ENCODE measurements at places on chromosomes 6 and 20.

- no peak for DNase-seq
Observed at GRCh38 chr6:84103029-84103428, 69.5 kb downstream of the MRAP2 start.

DNA sequence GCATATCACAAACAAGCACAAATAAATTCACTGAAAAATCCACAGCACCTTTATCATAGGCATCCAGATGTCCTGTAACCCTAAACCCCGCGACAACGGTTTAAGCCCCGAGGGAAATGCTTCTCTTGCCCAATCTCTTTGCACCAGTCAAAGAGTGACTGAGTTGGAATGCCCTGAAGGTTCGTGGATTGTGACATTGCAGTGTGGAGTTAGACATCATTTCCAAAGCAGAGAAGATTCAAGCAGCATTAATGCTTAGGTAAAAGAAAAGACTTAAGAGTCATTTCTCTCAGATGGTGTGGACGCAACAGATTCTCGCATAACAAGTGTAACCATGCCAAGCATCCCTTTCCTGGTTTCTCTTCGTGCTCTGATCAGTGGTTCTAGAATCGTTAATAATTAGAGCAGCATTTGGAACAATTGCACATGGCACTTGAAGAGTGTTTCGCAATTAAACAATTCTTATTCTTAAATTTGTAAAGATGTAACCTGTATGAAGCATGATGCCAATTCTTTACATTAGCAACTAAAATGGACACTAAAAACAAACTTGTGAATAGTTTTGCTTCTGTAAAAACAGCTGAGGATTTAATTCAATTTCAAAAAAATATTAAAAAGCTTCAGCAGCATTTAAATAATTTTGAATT is 121.6 kb downstream of the HIVEP2 start:
- no peak for DNase-seq

GRCh38 chr6:38588631-38589366 is 50.9 kb downstream of the BTBD9 start:
- DNase-seq = no peak

DNA sequence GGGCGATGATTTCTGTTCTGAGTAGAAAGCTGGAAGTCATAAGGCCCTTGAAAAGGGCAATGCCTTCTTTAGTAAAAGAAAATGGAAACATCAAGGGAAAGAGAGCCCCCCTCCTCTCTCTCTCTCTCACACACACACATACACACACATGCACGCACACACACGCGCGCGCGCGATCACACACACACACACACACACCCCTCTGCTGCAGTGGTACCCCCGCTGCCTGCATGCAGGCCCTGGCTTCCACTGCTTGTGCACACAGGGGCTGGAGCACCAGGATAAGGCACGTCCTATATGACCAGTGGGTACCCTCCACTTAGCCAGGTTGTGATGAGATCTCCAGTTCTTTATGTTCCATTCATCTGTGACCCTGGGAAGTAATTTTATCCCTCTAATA is 300.9 kb downstream of the SLC35F1 start:
- no peak for DNase-seq

DNA sequence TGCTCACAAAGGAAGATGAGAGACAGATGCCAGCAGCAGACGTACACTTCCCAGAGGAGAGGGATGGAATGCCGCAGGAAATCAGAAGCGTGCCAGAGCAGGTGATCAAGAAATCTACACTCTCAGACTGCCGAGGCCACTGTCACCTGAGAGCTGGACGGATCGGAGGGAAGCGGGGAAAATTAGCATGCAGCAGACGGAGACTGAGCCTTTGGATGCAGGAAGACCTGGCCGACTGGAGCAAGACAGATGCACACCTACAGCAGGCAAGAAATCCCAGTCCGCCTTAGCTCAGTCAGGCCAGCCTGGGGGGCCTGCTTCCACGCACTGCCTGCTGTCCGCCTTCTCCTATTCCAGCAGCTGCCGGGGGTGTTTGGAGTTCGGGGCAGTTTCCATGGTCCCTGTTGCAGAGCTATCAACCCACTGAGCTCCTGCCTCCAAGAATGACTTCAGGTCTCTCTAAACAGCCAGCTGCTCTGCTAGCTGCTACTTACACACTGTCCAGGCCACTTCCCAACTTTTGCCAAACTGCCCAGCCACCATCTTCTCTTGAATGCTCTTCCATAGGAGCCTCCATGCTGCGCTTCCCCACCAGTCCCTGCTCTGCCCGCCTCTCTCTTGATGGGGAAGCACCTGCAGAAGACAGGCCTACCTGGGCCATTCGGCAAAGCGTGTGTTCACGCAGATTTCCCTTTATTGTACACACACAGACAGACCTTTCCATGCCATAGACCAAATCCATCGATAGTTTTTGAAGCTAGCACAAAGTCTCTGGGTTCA is 368.5 kb downstream of the ZFAND3 start:
- no peak for DNase-seq

- DNase-seq = no peak
Observed at GRCh38 chr6:93272211-93272610, 147.1 kb downstream of the EPHA7 start.

DNA sequence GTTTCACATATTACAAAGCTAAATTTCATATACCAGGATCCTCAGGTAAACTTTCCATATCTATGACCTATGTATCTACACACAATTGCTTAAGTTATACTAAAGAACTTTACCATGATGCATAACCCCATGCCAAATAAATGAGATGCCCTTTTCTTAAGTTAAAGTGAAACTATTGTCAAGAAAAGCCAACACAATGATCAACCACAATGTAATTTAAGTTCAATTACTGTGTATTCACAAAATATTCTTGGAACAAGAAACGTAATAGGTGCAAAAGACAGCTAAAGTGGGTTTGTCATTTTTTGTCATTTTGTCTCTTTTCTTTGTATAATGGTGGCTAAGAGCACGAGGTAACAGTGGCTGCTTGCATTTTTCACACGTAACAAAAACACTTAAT is 158.0 kb upstream of the SHLD1 start:
- no peak for DNase-seq

DNA sequence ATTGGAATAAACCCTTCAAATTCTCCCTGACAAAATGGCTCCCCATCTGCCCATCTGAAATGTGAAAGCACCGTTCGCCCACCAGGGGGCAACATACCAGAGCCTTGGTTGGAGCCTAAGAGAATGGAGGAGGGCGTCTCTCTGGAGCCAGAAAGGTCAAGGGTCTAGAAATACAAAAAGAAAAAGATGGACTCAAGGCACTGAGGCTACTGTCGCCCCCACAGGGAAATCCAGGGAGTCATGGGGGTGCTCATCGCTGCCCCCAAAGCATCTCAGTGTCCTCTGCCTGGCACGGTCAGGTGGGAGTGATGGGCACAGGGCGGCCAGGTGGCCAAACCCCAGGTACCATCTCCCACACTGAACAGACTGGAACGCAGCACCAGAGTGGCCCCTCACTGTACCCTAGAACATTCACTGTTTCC is 136.3 kb downstream of the ZMYND8 start:
- DNase-seq = no peak

GRCh38 chr20:60650087-60650486 is 602.0 kb upstream of the CDH4 start:
- no peak for DNase-seq

GRCh38 chr20:63829945-63830835 is 874 bp downstream of the ZBTB46 start:
- DNase-seq = no peak

- no peak for DNase-seq
Observed at GRCh38 chr20:34042262-34042661, 48.6 kb downstream of the RALY start.

DNA sequence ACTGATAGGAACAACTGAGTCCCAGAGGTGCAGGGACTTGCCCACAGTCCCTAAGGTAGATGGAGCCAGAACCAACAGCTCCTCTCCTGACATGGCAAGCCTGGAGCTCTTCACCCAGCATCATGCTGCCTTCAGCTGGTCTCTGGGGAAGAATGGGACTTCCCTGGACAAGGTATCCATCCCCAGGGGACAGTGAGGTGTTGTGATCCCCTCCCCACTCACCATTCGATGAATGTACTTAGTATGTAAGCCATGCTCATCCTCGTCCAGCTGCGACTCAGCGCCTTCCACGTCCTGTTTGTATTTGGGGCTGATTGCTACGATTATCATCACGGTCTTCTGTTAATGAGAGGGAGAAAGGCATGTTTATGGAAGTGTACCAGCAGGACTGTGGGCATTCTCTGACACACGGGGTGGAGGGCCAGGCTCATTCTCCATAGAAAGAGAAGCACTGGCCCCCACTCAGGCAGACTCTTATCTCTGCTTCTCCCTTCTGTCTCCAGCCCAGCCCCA is 39.4 kb downstream of the TRAF3IP2 start:
- DNase-seq = no peak

DNA sequence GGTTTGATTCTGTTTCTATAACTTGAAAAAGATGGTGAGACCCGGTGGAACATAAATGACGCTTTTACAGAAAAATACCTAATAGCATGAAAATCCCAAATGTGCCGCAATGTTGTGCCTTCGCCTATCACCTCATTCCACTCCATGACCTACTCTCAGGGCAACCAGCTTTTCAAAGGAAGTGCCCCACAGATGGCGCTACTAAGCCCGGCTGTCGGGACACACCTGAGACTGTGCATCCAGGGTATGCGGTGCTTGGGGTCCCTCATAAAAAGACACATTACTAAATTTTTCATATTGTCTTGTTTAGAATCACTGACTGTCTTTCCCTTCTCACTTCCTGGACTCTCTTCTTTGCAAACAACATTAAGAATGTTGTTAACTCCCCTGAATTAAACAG is 145.5 kb upstream of the RPS6KA2 start:
- DNase-seq = no peak

GRCh38 chr20:35150846-35151579 is 3.9 kb upstream of the EDEM2 start:
- no peak for DNase-seq

- DNase-seq = peak; percentile 76
Observed at GRCh38 chr6:57267586-57268293, 45.6 kb upstream of the RAB23 start.

- DNase-seq = no peak
Observed at GRCh38 chr6:118678866-118679265, 27.5 kb upstream of the CEP85L start.

GRCh38 chr6:131519670-131520436 is 53.2 kb upstream of the ARG1 start:
- DNase-seq = no peak

DNA sequence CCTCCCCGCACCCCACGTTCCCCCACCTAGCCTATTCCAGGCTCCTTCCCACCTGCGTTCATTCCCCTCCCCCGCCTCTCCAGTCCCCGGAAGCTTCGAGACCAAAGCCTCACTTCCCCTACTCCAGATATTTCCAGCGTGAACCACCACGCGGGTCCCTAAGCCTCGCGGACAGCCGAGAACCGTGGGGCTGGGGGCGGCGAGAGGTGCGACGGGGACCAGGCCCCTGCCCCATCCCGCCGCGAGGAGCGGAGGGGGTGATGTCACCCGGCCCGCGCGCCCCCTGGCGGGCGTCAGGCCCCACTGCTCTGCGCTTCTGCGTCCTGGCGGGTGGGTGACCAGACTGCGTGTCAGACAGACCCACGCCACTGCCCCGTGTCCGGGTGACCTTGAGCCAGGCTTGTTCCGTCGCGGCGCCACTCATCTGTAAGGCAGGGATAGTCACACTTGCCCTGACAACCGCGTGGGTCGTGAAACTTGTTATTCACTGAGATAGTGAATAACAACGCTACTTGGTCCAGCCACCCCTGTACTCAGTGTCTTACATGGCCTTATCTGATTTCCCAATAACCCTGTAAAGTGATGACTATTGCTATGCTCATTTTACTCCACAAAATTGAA is 9.0 kb upstream of the HSP90AB1 start:
- DNase-seq = peak; percentile 86

DNA sequence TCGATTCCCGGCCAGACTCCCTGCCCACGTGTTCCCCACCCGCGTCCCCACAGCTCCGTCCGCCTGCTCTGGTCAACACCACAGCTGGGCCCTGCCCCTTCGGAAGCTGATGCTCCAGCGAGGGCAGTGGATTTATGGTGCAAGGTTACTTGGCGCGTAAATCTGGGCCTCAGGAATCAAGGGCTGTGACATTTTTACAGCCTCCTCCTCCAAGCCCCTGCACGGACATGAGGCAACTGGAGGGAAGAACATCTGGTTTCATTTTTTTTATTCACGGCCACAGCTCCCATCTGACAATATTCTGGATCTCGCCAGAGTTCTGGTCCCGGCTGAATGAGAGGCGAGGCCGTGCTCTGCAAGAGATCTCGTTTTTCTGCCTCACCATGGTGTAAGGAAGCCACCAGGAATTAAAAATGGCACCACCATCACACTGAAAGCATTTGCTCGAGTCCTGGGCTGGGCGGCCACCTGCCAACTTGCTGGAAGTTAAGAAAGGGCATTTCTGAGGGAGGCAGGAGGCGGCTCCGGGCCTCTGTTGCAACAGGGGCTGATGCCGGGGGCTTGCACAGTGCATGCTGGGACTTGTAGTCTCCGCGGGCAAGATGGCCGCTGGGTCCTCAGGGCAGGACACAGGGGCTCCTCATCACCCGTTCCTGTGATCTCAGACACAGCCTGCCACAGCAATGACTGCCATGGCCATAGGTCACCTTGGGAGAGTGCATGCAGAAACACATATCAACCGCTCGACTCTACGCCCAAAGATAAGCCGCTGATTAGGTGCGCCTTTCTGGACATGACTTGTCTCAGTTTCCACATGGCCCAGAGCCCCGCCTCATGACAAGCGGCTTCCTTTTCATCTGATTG is 148.5 kb downstream of the LY86 start:
- peak; percentile 86 for DNase-seq

DNA sequence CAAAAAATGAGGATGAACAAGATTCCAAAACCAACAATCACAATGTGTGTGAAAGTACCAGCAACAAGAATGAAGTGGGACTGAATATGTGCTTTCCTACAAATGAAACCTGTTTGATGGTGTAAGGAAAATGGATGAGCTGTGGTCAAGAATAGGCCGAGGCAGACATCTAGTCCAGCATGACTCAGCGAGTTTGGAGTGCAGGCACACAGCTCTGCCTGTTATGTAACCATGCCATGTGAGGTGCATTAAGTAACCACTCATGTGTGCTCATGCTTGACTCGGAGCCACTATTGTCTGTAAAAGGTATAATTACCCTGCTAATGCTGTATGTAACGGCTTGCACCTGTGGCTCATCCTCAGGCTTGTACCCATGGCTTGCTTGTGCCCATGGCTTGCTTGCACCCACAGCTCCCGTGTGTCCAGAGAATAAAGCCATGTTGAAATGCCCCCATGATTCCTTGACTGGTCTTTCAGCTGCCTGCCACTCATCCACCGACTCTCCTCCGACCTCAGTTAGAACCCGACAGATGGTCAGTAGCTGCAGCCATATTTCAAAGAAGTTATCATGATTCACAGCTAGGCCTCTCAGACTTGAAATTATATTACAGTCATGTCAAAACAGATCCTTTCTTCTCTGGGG is 98.7 kb downstream of the BACH2 start:
- DNase-seq = no peak

Data from femur (tissue), 1 donor.